ENCODE measurements at places on chromosomes 2 and 18.
A peak's percentile ranks its signal among the peaks of the same experiment; 100 is the strongest.

DNA sequence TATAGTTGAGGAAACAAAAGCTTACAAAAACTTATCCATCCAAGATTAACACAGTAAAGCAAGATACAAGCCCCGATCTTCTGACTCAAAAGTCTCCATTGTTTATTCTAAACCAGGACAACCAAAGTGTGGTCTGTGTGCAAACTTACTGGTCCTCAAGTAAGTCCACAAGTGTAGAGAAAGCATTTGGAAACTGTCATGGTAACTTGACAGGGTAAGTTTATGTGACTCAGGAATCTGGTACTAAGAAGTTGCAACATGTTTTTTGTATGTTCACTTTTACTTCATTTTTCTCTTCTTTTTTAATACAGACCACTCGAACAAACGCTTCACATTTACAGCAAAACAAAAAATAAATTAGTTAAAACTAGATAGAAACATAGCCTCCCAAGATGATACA lies 9.4 kb downstream of the MBD2 start:
- peak; percentile 44 for DNase-seq

DNA sequence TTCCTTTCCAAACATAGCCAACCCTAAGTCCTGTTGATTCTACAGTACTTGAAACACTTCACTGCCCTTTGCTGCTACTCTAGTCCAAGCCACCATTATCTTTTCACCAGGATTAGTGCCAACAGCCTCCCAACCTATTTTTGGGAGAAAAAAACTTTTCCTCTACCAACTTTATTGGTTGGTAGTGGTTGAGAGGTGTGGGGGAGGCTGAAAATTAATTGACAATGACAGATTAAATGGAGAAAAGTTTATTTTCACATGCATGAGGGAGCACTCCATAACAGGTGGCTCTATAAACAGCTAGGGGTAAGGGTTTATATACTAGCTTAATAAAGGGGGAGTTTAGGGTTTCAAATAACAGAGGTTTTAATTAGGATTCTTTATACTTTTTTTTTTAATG lies 37.8 kb upstream of the ITPRID2 start:
- DNase-seq: no peak

DNA sequence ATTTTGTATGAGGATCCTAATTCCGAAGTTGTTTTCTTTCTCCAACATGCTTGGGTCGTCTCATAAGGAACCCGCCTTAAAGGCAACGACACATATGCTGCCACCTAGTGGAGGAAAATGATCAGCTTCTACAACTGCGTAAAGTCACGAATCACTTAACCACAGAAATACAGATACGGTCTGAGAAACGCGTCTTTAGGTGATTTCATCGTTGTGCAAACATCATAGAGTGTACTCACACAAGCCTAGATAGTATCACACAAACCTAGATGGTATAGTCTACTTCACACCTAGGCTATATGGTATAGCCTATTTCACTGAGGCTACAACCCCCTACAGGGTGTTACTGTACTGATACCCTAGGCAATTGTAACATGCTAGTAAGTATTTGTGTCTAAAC lies 13.1 kb downstream of the GNLY start:
- peak; percentile 82 for DNase-seq

DNA sequence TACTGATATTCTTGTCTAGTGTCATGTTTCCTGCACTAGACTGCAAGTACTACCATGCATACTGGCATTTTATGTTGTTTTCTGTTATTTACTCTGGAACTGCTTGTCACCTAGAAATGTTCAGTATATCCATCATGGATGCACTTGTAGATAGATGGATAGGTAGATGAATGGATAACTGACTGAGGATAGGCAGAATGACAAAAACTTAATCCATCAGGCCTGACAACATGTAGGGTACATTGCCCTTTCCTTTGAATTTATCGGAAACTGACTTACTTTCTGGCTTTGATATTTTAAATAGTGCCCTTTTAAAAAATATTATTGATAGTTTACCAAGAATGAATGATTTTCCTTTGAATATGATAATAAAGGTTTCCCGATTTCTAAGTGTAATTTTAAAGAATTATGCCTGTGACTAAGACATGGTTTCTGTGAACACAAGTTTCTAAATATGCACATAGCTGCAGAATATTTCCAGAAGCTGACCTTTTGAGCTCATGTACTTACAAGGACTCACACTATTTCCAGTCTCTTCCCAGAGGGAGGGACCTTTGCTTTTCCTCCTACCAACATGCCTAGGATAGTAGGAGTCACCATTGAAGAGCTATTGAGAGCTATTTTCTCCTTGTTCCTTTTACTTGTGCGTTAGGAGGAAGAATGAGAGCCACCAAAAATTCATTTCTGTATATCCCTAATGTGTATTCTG lies 81.3 kb downstream of the ANKRD12 start:
- no peak for DNase-seq

DNA sequence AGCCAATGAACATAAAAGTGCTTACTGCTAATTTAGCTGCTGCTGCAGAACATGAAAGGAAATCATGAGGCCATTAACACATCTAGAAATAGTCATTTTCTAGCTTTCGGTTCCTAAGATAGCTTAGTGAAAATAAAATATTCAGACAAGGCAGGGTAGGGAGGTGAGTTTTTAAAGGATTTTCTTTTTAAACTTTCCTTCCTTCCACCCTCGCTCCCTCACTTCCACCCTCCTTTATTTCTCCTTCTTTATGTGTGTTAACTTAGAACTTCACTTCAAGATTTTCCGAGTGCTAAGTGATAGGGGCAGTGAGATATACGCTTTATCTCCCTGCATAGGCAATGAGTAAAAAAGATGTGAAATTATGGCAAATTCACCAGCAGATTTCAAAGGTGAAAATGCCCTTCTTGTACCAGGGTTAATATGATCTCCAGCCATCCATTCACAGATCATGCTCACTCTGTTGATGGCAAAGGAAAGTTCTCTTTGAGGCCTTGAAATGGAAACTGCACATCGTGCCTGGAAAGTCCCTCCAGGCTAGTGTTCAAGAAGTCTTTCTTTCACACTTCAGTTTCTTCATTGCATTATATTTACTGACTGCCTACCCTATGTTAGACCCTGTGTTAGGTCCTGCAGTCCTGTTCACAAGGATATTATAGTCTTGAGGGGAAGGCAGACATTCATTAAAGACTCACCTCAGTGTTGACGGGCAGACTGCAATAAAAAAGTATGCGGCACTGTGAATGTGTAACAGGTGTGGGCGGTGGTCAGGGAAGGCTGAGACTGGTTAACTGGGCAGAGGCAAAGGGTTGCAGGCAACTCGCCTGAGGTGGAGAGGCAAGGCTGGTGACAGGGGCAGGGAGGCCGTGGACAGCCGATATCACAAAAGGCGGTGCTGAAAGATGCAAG lies 200.8 kb downstream of the PLCL1 start:
- DNase-seq: no peak

DNA sequence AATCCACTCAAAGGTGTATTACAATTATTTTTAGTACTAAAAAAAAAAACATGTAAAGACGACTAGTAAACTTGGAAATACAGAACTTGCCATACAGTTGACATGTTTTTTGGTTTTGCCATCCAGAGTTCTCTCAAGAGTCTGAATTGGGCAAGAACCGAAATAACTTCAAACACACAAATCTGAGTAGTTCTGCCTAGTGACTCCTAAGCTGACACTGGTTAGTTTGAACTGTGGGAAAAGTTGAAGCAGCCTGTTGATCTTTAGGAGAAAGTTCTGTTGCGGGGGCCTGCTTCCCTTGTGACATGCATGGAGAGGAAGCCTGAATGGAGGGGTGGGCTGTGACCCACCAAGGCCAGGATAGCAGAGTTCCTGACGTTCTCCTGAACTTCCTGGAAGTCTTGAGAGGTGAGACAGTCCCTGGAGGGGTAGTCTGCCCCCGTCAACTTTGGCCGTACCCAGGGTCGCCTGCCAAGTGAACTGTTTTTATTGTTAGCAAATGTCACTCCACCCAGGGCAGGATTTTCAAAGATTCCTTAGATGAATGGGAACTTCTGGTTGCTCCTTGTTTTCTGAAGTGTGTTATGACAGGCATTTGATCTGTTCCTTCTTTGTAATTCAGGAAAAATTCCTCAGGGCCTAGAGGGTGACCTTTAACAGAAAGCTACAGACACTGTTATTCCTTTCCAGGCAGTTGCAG lies 85.6 kb upstream of the SPTBN1 start:
- DNase-seq: no peak

DNA sequence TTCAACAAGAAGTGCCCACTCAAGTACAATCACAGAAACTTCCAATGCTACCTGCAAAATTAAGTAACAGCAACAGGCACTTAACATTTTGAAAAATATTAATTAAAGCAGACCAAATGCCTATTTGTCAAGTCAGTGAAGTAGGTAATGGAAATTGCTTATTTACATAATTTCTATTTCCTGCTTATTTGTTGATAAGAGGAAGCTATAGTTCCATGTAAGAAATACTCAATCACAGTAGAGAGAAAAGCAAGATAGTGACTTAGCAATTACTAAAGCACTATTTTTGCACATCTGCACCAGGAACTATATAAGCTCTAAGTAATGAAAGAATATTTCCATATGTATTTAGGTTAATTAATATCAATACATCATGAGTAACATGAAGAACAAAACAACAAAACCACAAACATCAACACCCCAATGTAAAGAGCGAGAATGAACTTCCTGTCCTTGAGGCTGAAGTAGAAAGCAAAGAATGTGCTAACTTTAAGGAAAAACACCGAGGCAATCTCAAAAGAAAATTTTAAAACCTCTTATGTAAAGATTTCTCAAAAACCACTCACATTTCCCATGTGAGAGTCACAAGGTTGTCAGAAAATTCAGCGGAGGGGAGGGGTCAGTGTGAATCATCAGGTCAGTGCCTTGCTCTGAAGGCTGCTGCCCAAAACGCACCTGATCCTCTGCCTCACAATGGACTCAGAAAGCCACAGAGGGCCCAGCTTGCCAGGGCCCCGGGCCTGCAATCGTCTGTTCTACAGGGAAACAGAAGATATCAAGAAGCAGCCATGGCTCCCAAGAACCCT lies 12.5 kb downstream of the NPC1 start:
- peak; percentile 57 for DNase-seq

DNA sequence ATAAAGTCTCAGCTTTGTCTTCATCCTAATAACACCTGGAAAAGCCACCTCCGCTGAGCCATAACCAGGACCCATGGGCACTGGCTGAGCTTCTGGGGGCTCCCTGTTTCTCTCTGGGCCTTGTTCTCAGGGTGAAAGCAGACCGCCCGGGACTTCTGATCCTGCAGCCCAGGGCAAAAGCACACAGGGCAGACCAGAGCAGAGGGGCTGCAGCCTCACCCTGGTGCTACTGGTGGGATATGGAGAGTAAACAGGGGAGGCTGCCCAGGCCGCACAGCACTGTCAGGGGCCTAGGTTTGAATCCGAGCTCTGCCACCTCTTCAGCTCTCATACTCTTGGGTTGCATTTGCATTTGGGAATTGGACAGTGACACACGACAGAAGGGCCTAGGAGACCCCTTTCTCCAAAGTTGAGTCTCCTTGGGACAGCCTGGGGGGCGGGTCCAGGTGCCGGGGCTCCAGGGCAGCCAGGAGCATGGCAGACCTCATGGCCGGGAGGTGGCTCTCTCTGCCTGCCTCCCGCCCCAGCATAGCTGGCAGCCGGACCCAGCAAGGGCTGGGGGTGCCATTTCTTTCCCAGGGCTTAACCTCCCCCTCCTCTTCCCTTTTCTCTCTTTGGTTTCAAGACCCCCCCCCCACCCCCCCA lies 164.9 kb downstream of the INHBB start:
- DNase-seq: no peak

- peak; percentile 57 for DNase-seq
Observed at GRCh38 chr2:24984912-24985311, 13.2 kb upstream of the DNAJC27 start.

- DNase-seq: peak; percentile 63
Observed at GRCh38 chr18:29644276-29644675, 1398.3 kb downstream of the DSC3 start.

- no peak for DNase-seq
Observed at GRCh38 chr18:30712383-30712782, 330.2 kb downstream of the DSC3 start.

DNA sequence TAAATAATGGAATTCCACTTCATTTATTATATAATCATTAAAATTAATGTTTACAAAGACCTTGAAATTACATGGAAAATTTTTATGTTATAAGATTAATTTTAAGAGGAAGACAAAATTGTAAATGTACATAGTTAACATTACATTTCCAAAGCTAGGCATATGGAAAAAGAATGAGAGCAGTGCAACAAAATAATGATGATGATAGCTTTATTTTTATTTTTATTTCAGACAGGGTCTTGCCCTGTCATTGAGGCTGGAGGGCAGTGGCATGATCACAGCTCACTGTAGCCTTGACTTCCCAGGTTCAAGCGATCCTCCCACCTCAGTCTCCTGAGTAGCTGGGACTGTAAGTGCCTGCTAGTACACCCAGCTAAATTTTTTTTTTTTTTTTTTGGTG lies 61.2 kb upstream of the ZCCHC2 start:
- DNase-seq: no peak

DNA sequence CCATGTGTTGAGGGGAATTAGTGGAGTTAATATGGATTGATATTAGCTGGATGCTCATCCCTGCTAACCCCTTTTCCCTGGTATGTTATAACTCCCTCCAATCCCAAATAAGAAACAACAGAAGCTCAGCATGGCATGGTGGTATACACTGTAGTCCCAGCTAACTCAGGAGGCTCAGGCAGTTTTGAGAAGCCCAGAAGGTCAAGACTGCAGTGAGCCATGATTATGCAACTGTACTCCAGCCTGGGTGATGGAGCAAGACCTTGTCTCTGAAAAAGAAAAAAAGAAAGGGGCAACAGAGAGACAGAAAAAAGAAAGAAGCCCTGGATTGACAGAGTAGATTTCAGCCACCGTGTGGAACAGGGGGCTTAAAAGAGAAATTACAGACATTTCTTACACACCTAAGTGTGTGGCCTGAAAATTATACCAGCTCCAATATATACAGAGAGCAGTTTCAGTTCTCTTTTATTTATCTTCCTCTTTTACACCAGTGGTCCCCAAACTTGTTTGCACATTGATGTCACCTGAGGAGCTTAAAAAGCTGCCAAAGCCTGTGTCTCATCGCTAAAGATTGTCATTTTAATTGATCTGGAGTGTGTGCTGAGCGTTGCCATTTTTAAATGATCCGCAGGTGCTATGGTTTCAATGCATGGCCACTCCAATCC lies 203.6 kb downstream of the UBE2E3 start:
- peak; percentile 22 for DNase-seq

Data from fibroblast of lung (primary cell).